ENCODE measurements at places on chromosomes 4 and X.

DNA sequence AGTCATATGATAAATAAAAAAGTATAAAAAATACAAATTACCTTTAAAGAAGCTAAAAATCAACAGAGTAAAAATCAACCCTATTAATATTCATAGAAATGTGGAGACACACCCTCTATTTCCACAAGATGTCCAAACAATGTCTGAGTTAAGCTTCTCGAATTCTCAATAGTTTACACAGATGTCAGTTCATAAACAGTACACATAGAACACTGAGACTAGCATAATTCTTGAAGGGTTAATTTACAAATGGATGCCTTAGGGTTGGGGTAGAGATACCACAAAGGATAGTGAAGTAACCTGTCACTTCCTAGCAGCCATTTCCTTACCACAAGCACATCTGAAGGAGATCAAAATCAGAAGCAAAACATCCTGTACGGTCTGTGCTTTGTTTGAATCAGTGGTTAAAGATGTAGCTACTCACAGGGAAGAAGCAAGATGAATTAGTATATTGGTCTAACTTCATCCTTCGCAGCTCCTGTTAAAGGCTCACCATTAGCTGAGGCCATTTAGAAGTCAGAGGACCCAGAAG lies 2393.9 kb downstream of the ARAP2 start:
- no peak for DNase-seq

DNA sequence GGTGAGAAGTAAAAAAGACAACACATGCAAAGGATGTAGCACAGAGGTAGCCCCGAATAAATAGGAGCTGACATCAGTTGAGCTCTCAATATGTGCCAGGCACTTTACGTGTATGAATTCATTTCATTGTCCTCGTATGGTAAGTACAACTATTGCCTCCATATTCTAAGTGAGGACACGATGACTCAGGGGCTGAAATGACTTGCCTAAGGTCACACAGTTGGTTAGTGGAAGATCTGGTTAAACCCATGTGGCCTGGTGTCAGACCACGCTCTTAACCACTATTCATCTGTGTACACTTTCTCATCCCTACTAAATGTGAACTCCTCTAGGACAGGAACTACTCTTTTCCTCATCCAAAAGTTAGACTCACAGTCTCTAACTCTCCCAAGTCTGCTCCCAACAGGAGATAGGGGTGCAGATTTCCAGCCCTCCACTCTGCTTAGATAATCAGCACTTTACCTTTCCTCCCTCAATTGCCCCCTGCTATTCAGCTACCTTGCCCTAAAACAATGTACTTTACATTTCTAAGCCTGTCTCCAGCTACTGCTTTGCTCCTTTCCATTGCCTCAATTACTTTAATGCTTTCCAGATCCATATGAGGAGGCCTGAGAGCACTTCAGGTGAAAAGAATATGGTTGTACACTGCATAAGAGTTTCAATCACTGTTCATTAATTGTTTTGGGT lies 58.8 kb upstream of the LHFPL1 start:
- no peaks in the 10 kb centered on the region for H3K4me1 ChIP-seq
- no peak overlapping the region for H3K4me3 ChIP-seq
- H3K27me3 ChIP-seq: no peaks in the 10 kb centered on the region
- no peaks in the 10 kb centered on the region for H3K36me3 ChIP-seq
- no peak for DNase-seq

- no peak overlapping the region for H3K27ac ChIP-seq
- no peak overlapping the region for H3K4me3 ChIP-seq
- H3K27me3 ChIP-seq: no peaks in the 10 kb centered on the region
- H3K36me3 ChIP-seq: peaks cover 45% of the 10 kb centered on the region
Observed at GRCh38 chr4:2489081-2489805, 20.3 kb downstream of the RNF4 start.

GRCh38 chr4:153502584-153502983 lies 36.4 kb downstream of the TMEM131L start:
- DNase-seq: no peak
- H3K4me1 ChIP-seq: peaks cover 86% of the 10 kb centered on the region
- no peak overlapping the region for H3K4me3 ChIP-seq
- no peak overlapping the region for H3K27ac ChIP-seq

- no peak overlapping the region for H3K4me3 ChIP-seq
- H3K27ac ChIP-seq: no peak overlapping the region
- H3K36me3 ChIP-seq: no peaks in the 10 kb centered on the region
- H3K4me1 ChIP-seq: no peaks in the 10 kb centered on the region
Observed at GRCh38 chrX:11151799-11152559, 40.8 kb downstream of the HCCS start.

GRCh38 chrX:119236623-119237561 lies 807 bp downstream of the PGRMC1 start:
- peak overlapping the region; percentile 52 for H3K27ac ChIP-seq
- peak overlapping the region; percentile 68 for H3K4me3 ChIP-seq
- H3K27me3 ChIP-seq: no peaks in the 10 kb centered on the region
- H3K36me3 ChIP-seq: no peaks in the 10 kb centered on the region
- peaks cover 22% of the 10 kb centered on the region for H3K4me1 ChIP-seq
- DNase-seq: peak; percentile 44

Data from CD4-positive, alpha-beta memory T cell (primary cell).